ENCODE measurements at places on chromosomes 3 and 15. TPM values are rescaled to one million over a fixed set of nuclear protein-coding genes. Genes with fewer than 3 reads are reported as not detected.

GRCh38 chr15:34011481-34011880 is 27.5 kb downstream of the AVEN start:
- DNase-seq, result no peak

- no peak for DNase-seq
Measured at GRCh38 chr3:154071146-154071545, 50.0 kb upstream of the ARHGEF26 start.

The GRIP2 gene
- 1.7 TPM for polyA plus RNA-seq

GRCh38 chr3:84965141-84965540 is 6.4 kb downstream of the CADM2 start:
- no peak for DNase-seq

- no peak for DNase-seq
Measured at GRCh38 chr15:99437315-99438223, 128.2 kb upstream of the MEF2A start.

The LRRN1 gene
- 23.4 TPM for polyA plus RNA-seq

The SUSD5 gene
- polyA plus RNA-seq, result 4.5 TPM

The IGF2BP2 gene
- 129 TPM for polyA plus RNA-seq

- DNase-seq, result no peak
Measured at GRCh38 chr3:82055792-82056191, 294.3 kb upstream of the GBE1 start.

The VGLL3 gene
- 5.0 TPM for polyA plus RNA-seq

The ROPN1 gene
- polyA plus RNA-seq, result 0.25 TPM

GRCh38 chr3:173584093-173584837 is 186.7 kb downstream of the NLGN1 start:
- peak; percentile 73 for DNase-seq

GRCh38 chr15:94243418-94243817 is 12.1 kb downstream of the MCTP2 start:
- DNase-seq, result no peak

GRCh38 chr3:36362973-36363372 is 17.3 kb upstream of the STAC start:
- no peak for DNase-seq

DNA sequence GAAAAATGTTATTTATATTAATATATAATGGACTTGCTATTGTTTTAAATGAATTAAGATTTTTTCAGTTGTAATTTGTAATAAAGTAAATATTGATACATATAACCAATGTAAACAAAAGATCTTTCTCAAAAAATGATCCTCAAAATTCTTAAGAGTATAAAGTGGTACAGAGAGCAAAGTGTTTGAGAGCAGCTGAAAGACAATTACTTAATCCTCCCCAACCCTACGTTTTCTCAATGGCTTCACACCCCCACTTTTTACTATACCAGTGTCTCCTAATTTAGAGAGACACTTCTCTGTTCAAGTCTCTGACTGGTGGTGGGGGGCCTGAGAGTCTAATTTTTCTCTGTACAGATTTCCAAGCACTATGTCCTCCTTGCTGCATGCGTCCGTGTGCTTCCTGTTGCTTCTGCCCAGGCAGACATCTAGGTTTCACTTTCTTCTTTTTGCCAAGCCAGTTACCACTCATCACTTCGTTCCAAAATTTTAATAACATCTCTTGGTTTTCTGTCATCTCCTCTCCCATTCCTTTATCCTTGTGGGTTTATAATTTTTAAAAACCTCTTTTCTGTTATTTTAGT is 276.3 kb upstream of the DNAJC19 start:
- no peak for DNase-seq

The SLC22A14 gene
- polyA plus RNA-seq, result 1.1 TPM

The SLITRK3 gene
- polyA plus RNA-seq, result 0.23 TPM
